OCI-LY7 (cell line): ENCODE measurements at places on chromosomes 13 and 19. TPM values are rescaled to one million over a fixed set of nuclear protein-coding genes. Genes with fewer than 3 reads are reported as not detected.

NAPSA gene
- total RNA-seq = 15.7 and 30.1 TPM in 2 replicates

SEMA6B gene
- total RNA-seq = not detected in 2 replicates

KMT2B gene
- total RNA-seq = 56.2 and 57.2 TPM in 2 replicates

PSG2 gene
- total RNA-seq = not detected in 2 replicates

SOHLH2 gene
- not detected in 2 replicates for total RNA-seq

F2RL3 gene
- 0.10 TPM in 1 of 2 replicates, not detected in the other for total RNA-seq

WDR87 gene
- 0.08 and 0.09 TPM in 2 replicates for total RNA-seq

DNA sequence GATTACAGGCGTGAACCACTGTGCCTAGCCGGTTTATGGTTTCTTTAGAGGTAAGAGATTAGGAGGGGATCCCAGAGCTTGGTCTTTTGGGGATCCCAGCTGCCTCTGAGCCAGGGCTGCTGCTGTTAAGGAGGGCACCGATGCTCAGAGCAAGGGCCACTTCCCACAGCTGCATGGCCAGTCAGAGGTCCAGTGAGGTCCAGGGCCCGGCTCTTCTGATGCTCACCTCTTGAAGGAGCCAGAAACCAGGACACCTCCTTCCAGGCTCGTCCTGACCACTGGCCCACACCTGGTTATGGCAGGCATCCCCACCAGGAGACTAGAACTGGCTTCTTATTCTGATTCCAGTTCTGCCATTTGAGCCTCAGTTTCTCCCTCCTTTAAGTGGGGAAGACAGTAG lies 149.0 kb downstream of the TEX29 start:
- no peak for DNase-seq

DNA sequence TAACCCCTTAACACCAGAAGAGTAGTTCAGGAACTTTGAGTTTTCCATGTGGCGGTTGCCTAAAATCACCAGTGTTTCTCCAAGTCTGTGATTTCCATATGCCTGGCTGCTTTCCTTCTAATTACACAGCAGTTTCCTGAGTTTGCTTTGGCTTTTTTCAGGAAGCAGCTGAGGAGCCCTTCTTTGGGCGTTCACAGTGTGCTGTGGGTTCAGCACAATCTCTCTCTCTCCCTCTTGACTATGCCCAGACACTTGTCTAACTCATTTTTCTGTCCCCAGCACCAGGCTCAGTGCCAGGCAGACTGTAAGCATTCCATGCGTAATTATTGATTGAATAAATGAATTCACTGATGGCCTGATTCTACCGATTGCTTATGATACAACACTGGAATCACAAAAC lies 19.7 kb downstream of the SCEL start:
- no peak for DNase-seq

GRCh38 chr13:46962281-46962941 lies 65.6 kb upstream of the HTR2A start:
- peak; percentile 54 for DNase-seq

DNA sequence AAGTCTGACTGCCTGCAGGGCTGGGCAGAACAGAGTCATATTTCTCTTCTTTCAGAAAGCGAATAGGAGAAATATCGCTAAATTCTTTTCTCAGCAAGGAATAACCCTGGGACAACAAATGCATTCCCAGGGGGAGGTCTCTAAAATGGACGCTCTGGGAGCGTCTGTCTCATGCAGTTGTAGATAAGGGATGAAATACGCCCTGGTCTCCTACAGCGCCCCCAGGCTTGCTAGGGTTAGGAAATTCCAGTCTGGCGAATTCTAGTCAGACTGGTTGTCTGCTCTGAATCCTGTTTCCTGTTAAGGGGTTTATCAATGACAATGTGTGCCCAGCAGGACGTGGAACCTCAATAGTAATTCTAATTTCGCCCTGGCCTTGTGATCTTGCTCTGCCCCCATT lies 1214.1 kb downstream of the DIAPH3 start:
- peak; percentile 41 for DNase-seq

DNA sequence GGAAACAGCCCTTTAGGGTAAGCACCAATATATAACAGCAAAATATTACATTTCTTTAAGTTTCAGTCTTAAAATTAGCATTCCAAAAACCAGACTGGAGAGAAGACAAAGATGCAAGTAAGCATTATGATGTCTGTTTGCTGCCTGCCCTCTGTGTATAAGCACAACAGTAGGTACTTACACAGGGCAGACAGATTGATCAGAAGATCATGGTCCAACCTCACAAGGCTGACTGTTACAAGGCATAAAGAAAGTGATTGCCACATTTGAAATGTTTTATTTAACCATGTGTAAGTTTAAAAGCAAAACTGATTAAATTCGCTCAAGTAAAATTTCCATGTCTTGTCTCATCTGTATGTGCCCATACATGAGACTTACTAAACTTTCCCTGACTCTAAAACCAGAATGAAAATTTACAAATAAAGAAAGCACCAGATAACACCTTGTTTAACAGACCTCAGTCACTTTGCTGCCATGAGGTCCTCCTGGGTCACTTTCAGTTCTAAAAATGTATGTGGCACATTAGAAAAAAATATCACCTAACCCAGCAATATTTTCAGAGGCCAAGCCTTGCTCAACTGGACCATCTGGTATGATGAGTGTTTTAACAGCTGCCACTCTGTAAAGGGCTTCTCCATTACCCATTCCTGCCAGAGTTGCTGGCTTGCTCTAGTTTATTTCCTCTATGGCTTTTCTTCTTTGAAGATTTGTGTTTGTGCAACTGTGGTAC lies 297.0 kb downstream of the RBM26 start:
- no peak for DNase-seq

DNA sequence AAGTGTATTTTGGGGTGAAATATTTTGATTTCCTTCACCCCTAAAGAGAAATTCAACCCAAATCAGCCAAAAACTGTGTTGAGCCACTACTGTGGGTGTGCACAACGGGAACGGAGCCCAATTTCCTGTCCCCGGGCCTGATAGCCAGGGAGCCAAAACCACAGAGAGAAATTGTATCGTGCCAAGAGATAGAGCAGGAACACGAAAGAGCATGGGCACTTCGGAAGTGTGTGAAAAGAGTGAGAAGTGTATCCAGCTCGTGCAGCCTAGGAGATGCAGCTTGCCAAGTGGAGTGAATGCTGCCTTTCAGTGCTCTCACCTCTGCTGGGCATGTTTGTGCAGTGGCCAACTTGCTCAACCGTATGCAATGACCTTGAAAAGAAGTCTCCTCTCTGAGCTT lies 19.4 kb upstream of the PLEKHF1 start:
- DNase-seq = no peak

DNA sequence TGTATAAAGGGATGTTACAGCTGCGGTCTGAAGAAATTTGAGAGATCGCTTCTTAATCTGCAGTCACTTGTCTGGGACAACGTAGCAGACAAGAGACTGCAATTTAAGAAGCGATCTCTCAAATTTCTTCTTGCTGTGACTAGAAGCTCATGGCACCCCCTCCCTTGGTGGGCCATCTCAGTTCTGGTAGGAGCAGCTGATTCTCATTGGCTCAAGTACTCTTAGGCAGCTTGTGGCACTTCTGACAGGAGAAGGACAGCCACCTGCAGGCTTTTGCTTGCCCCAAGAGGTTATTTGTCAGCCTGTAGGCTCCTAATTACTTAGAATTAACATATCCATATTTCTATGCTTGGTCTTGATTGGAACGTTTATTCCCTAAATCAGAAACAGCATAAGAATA lies 503.0 kb downstream of the DCT start:
- no peak for DNase-seq

- peak; percentile 12 for DNase-seq
Observed at GRCh38 chr19:12603714-12604113, 6.9 kb downstream of the ZNF490 start.

DNA sequence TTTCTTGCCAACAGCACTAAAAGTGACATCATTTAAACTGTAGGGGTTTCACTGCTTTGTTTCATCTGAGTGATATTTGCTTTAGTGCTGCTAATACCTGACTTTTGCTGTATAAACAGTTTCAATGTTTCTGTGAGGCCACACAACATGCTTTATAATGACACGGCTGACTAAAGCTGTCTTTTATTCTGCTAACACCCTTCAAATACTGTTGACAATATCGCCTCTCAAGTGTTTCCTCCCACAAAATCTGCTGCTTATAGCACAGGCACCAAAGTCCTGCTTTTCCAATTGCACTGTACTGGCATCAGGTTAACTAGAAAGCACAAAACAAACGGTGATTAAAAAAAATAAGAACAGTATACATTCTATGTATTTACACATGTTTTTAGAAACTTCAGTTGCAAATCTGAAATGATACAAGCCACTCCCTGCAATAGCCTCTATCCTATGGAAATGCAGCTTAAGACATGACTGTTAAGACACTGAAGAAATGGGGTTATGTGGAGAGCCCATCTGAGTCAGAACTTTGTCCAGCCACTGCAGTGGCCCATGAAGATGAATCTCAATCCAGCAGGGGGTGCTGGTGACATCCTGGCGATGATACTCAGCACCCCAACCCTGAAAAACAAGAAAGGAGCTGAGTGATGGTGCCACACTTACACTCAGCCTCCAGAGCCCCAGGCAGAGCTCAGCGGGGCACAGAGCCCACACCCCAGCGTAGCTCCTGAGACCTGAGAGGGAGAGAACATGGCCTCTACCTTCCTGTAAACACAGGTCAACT lies 29.4 kb downstream of the RFXAP start:
- peak; percentile 29 for DNase-seq

GRCh38 chr19:13784731-13785452 lies 10.4 kb upstream of the ZSWIM4 start:
- DNase-seq = peak; percentile 60

DNA sequence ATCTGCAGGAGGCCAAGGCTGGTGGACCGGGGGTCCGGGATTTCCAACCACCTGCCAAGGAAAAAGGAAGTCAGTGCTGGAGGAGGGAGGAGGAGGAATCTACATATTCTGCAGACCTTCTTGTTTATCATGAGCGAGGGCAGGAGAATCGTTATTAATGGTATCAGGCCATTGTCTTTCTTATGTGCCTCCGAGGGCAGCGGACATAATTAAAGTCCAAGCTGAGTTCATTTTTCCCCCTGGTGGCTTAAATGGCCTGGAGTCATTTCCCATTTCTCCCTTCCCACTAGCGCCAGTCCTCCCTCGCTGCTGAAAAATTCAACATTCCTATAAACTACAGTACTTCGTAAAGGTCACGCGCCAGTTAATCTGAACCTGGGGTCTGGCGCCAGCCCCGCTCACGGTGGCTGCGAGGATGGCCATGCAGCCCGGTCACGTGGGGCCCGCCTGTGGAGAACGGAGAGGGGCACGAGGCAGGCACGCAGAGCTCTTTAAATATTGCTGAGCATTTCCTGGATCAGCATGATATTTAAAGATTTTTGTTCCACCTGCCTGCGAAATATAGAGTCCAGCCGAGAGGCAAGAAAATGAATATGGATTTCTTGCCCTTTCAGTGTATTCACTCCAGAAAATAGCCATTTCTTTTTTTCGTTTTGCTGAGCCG lies 85.2 kb upstream of the PCDH8 start:
- no peak for DNase-seq

DNA sequence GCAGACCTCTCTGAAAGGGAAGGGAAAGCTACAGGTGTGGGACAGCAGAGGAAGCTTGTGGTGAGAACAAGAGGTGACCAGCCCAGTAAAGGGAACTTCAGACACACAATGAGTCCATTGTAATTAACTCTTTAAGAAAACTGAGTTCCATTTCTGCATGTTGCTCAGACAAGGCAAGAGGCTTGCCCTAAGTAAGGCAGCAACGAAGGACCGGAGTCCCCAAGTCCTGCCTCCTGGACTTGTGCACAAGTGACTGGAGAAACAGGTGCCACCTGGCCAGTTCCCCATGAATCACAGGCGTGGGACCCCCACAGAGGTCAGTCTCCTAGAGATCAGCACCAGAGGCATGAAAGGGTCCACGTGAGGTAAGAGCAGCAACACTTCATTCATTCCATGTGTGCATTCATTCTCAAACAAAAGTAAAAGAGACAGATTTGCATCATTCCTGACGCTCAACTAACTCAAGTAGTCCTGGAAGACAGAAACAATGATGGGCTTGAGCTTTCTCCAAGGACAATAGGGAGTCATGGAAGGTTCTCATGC lies 14.7 kb upstream of the SIGLEC6 start:
- no peak for DNase-seq

- peak; percentile 57 for DNase-seq
Observed at GRCh38 chr13:19927117-19927748, 31.3 kb upstream of the ZMYM2 start.

DNA sequence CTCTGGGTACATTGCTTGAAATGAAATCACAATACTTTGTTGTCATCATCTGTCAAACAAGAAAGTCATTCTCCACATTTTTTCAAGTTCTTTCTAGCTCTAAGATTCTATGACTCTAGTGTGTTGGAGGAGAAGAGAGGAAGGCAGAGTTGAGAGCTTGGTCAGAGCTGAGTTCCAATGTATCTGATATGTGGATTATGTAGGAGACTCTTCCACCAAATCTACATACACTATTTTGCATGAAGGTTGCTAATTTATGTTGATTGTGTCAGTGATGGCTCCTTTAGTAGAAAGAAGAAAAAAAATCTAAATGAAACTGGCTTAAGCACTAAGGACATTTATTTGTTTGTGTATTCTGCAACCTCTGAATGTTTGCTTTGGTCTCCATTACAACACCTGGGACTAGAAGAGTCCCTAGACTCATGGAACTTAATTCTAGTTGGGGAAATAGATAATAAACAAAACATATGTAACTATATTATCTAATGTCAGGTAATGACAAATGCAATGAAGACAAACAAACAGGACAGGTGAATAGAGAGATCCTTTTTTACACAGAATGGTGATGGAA lies 691.9 kb downstream of the UQCRFS1 start:
- DNase-seq = no peak

GRCh38 chr19:1777149-1777548 lies 23.8 kb downstream of the ONECUT3 start:
- DNase-seq = no peak

GRCh38 chr13:111347438-111347837 lies 27.0 kb downstream of the TEX29 start:
- no peak for DNase-seq

DNA sequence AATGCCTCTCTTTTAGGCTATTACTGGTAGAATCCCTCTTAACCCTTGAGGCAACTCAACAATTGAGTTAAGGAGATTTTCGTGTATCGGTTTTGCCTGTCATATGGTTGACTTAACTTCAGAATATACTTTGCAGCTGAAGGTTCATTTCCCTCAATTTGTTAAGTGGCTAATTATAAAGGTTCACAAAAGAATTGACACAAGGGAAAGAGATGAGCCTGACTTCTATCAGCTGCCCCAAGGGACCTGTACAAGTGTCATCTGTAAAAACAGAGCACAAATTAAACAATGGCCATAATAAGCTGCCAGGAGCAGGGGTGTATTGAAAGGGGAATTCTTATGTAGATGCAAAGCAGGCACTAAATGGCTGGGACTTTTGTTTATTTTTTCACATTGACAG lies 334.8 kb upstream of the OBI1 start:
- DNase-seq = no peak

- DNase-seq = no peak
Observed at GRCh38 chr13:100789025-100789424, 114.4 kb upstream of the TMTC4 start.

DNA sequence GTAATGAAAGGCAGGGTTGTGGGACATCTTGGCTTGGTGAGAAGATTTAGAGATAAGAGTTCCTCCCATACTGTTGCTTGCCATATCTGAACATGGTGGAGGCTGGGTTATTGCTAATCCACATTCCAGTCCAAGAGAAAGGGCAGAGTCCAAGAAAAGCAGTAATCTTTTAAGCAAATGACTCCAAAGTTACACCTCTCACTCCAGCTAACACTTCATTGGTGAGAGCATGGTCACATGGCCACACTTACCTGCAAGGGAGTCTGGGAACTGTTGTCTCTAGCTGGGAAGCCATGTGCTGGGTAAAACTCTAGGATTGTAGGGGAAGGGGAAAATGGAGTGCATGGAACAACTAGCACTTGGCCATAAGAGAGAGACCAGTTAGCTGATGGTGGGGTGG lies 5.6 kb downstream of the C19orf81 start:
- no peak for DNase-seq
